KBM-7 (cell line): ENCODE measurements at places on chromosomes 3 and 15.
A peak's percentile ranks its signal among the peaks of the same experiment; 100 is the strongest.

DNA sequence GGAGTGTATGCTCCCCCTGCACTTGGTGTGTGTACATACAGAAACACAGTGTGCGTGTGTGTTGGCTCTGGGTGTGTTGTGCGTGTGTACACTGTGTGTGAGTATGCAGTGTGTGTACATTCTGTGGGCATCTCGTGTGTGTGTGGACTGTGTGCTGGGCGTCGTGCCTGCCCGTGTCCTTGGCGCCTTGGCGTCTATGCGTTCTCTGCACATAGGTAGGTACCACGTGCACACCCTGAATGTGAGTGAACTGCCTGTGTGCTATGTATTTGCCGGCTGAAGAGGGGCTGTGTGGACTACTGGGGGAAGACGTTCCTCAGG is 481 bp upstream of the ECE2 start:
- DNase-seq, result no peak

GRCh38 chr15:39454189-39454986 is 126.5 kb upstream of the THBS1 start:
- DNase-seq, result no peak

DNA sequence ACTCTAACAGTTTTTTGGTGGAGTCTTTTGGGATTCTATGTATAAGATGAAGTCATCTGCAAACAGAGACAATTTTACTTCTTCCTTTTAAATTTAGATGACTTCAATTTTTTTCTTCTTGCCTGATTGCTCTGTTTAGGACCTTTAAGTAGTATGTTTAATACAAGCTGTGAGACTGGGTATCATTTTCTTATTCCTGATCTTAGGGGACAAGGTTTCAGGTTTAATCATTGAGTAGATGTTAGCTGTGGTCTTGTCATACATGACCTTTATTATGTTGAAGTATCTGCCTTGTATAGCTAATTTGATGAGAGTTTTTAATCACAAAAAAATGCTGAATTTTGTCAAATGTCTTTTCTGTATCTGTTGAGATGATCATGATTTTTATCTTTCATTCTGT is 20.6 kb downstream of the GRM2 start:
- DNase-seq, result no peak

GRCh38 chr15:39167164-39168058 is 413.5 kb upstream of the THBS1 start:
- no peak for DNase-seq

GRCh38 chr3:141894524-141895176 is 18.2 kb downstream of the ATP1B3 start:
- no peak for DNase-seq

DNA sequence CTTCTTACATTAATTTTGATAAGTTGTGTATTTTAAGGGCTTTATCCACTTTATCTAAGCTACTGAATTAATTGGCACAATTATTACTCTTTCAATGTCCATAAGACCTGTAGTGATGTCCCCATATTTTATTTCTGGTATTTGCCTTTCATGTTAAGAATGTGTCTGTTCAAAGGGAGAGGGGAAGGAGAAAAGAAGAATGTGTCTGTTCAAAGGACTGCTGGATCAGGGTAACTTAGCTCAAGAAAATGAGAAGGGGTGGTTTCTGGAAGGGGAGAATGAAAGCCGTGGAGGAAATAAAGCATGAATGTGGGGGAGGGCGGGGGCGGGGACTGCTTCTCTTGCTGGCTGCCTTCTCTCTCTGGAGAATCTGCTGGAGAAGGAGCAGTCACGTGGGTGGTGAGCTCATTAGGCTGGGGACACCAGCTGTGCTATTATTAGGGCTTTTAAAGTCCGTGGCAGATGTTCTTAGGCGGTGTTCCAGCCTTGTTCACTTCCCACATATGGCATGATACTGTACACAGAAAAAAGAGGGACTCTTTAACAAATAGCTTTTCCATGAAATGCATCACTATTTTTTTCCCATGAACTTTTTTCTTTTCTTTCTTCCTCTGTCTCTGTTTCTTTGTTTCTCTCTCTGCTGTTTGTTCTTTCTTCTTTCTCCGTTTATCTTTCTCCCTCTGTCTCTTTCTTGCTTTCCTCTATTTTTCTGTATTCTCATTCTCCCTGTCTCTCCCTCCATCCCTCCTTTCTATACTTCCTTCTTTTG is 63.7 kb upstream of the ULK4 start:
- DNase-seq, result peak; percentile 95

- no peak for DNase-seq
These were observed 199.1 kb downstream of the CDIN1 start for GRCh38 chr15:36778531-36778930.

GRCh38 chr15:68469162-68470048 is 37.4 kb upstream of the ITGA11 start:
- no peak for DNase-seq

DNA sequence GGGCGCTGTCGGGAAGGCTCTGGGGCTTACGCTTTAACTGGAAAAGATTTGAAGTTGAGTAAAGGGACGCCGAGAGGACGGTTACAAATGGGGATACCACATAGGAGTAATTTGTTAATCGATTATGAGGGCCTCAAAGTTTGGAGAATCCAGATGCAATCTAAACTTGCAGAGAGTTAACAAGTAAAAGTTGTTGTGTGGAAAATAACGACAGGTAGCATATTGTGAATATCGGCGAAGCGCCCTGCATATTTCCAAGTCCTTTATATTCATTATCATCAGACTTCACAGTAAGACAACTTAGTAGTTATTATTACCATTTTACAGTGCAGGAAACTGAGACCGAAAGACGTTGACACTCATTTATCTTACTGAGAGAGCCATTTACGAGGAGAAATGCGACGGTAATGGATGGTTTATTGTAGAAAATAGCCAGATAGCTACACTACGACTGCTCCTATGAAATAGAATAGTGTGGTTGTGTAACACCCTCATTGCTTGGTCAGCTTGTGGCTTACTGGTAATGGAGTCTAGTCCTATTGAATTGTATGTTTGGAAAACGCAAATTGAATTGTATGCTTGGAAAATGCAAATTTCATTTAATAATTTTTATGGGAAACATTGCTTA is 700 bp downstream of the MKRN2 start:
- peak; percentile 41 for DNase-seq

DNA sequence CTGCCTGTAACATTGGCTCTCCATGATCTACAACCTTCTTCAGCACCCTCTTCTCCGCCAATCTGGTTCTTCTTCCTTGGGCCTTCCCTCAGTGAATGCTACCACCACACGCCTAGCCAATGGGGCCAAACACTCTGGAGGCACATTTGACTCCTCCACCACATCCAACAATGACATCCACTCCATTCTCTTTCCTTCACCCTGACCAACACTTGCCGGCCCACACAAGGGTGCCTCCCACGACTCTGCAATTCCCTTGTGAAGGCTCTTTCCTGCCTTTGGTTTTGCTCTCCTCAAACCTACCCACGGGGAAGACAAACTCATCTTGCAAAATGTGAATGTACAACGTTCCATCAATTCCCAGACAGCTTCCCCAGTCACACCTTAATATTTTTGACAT is 263.8 kb downstream of the FOXP1 start:
- DNase-seq, result no peak

GRCh38 chr3:57998366-57999283 is 9.6 kb upstream of the FLNB start:
- peak; percentile 51 for DNase-seq

DNA sequence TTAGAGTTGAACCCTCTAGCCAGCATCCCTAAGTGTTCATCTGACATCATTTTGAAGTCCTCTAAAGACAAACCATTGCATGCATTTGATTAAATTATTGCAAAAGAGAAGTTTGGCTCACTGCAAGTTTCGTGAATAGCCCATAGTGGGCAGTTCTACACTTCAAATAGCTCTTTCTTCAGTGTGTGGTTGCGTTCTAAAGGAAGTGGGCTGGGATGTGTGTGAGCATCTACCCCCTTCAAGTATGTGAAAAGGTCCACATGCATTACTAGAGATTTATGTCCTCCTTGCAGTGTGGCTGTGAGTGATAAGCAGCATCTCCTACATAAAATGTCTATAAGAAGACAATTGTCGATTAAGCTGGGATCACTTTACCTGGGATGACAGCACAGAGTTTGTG is 54.6 kb downstream of the SST start:
- no peak for DNase-seq

DNA sequence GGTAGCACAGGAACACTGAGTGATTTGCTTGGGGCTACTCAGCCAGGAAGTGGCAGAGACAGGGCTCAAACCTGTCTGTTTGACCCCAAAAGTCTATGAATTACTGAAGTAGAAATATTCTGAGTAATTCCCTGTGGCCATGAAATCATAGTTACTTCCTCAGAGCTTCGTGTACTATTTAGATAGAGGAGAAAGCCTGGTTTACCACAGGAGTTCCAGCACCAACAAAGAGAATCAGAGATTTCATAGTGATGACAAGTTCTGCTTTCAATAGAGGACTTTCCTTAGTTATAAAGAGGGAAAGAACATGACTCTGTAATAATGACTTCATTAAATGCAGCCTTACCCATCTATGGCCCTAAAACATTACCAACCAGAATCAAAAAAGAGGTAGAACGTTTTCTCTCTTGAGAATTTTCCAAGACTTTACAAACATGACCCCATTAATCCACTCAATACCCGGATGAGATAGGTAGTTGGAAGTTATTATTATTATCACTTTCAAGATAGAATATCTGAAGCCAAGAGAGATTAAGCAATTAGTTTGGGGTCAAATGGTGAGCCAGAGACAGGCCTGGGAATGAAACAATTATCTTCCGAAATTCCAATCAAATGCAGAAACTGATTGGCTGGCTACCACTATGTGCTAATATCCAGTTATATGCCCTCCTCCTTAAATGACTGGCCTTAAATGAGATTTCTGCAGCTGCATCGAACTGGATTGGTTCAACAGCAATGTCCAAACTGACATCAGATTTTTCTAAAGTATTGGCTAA is 13.6 kb upstream of the WNT5A start:
- DNase-seq, result no peak

DNA sequence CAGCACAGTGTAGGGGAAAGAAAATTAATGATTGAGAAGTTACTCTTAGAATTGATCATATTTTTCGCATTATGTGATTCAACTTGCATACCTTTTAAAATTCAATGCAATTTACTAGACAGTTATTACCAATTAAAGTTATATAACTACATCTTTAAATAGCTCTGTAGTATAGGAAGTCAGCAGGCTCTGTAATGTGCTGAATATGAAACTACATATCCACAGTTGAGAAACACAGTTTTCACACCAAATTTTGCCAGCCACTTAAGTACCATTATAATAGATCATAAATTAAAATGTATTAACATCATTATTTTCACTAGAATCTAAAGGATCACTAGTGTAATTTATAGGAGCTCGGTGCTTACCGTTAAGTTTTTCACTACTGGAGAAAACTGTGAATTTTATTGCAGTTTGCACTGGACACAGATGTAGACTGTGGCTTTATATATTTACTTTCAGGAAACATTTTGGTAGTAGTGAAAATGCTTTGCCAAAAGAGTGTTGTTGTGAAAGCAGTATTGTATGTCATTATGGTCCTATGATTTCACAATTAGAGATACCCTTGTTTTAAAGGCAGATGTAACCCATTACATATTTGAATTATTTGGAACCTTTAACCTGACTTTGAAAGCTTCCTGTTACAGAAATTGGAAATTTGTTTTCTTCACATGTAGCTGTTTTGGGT is 113.6 kb downstream of the PLCL2 start:
- DNase-seq, result no peak

GRCh38 chr3:70539908-70540307 is 227.5 kb upstream of the MDFIC2 start:
- DNase-seq, result peak; percentile 13

DNA sequence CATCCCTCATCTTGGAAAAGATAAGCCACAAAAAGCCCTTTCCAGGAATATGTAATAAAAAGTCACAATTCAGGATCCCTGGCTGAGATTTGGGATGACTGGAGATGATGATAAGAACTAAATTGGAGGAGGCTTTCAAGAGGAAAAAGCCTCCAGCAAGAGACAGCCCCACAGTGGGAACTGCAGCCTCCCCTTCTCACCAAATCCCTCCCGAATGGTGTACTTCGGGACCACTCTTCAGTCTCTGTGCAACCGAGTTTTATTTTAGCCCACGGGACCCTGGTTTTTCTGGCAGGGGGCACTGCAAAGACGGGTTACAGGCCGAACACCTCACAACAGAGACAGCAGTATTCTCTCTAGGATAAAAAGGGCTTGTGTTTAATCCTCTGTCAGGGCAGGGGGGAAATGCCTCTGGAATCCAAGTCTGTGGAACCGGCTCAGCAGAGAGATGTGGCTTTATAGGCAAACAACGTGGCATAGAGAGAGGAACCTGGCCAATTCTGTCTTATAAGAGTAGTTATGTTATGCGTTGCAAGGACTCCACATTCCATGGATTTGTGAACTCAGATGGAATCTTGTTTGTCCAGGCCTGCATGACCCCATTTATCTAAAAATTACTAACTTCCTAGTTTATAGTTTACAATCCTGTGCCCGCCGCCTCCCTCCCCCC is 1.2 kb upstream of the LMCD1 start:
- no peak for DNase-seq

- no peak for DNase-seq
These were observed 93.3 kb upstream of the RAD18 start for GRCh38 chr3:9056581-9056980.

DNA sequence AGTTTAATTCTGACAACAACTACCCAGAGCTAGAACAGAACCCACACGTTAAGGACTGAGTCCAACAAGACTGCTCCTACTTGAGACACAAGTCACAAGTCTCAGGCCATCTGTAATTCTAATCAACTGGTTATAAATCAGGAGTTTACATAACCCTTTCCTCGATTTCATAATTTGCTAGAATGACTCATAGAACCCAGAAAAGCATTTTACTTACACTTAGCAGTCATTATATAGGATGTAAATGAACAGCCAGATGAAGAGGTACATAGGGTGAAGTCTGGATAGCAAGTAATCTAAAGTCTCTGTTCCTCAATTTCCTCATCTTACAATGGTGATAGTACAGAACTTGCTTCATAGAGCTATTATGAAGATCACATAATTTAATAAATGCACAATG is 1018.2 kb downstream of the DIPK2A start:
- no peak for DNase-seq

DNA sequence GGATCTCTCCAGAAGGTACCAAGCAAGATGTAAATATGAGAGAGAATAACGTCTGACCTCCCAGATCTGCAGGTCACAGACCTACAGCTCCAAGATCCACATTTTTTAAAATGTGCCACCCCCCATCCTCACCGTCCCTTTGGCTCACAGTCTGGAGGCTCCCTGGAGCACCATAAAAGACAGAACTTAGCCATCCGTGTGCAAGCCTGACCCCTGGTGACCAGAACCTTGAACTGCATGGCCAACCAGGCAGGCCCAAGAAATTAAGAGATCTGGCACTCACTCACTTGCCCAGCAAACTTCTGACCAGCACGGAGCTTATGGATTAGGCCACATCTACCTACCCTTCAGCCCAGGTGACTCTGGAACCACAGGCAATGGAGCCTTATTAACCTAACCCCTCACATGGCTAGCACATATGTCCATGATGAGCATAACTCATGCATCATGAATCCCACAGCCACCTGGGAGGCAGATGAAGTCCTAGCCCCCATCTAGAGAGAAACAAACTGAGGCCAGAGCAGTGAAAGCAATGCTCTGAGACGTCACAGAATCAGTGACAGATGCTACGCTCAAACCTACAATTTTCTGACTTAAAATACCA is 275.3 kb downstream of the UACA start:
- peak; percentile 93 for DNase-seq
